ENCODE measurements at places on chromosomes 12 and 14. TPM values are rescaled to one million over a fixed set of nuclear protein-coding genes. Genes with fewer than 3 reads are reported as not detected.

Gene MOK
- total RNA-seq: 8.1 TPM

Gene ATG101
- 36.3 TPM for total RNA-seq

Gene SERPINA10
- total RNA-seq: not detected

Gene TRPV4
- total RNA-seq: 1.7 TPM

Gene P2RX2
- total RNA-seq: not detected

Gene TSHR
- total RNA-seq: not detected

Gene CEBPE
- total RNA-seq: not detected

Gene TMEM132C
- 0.13 TPM for total RNA-seq

Gene STXBP6
- not detected for total RNA-seq

Gene CLEC4E
- total RNA-seq: not detected

Gene GARIN6
- not detected for total RNA-seq

Gene PTPRR
- 0.86 TPM for total RNA-seq

Gene KRT83
- not detected for total RNA-seq

Gene AMHR2
- not detected for total RNA-seq

Gene KRT79
- total RNA-seq: not detected

Gene DBX2
- not detected for total RNA-seq

Gene NXPH4
- total RNA-seq: 0.14 TPM

Gene KTN1
- 238 TPM for total RNA-seq

Gene HIP1R
- total RNA-seq: 82.2 TPM

Gene YBX3
- 395 TPM for total RNA-seq
